ENCODE measurements at places on chromosomes 6 and 20. TPM values are rescaled to one million over a fixed set of nuclear protein-coding genes. Genes with fewer than 3 reads are reported as not detected.

DNA sequence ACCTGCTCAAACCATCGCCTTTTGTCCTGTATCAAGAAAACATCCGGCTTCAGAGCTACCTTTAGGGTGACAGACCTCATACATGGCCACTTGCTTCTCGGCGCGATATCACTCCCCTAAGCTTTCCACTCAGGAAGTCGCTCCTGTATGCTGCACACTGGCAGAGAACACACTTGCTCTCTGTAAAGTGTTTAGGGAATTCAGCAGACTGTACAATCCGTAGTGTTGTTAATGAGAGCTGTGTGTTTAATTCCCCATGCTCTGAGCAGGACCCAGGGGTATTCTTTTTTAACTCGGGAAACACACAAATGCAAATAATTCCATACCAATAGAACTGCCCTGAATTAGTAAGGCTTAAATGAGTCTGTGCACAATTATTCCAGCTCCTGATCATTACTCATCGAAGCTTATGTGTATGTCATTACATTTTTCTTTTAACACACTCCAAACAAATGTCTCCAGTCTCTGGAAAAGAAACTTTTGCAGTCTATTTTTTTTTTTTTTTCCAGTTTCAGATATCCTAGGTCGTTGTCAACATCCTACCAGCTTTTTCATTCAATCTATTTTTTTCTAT is 338.7 kb upstream of the ARID1B start:
- DNase-seq = no peak

GRCh38 chr6:134007077-134007476 is 45.3 kb downstream of the SLC2A12 start:
- no peak for DNase-seq

OR2B6 gene
- total RNA-seq = not detected

- no peak for DNase-seq
Measured at GRCh38 chr6:153702671-153703070, 336.4 kb upstream of the OPRM1 start.

- no peak for DNase-seq
Measured at GRCh38 chr6:36608788-36609563, 14.8 kb downstream of the SRSF3 start.

SASH1 gene
- total RNA-seq = 25.3 TPM

DNA sequence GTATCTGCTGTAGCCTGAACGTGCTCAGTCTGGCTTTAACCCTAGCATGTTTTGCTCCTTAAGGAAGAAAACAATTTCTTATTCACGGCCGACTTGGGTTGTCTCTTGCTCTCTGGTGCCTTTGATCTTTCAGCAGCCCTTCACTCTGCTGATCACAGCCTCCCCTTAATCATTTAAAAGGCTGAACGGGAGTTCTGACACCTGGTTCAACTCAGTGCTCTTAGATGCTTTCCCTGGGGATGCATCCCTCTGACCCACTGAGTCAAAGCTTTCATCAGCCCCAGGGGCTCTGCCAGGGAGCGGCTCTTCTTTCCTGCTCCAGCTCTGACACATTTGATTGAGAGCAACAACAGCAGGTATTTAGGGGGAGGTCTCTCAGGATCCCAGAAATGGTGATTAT is 79.0 kb upstream of the FYN start:
- no peak for DNase-seq
